ENCODE measurements at places on chromosomes 16 and 17.

DNA sequence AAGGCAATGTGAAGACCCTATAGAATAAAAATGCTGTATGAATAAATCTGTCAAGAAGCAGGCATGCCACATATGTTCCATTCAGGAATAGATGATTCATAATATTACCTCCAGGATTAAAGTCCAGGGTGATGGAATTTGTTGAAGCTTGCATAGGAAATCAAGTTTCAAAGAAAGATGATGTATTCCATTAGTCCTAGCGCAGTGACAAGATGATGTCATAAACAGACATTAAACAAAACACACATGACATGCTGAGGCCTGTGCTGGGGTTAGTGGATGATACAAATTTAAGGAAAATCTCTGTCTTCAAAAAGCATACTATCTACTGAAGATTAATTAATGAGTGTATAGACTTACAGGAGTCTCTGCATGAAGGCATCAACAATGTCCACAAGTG, 1025.2 kb downstream of the CDH11 start:
- DNase-seq, result no peak

GRCh38 chr16:81429045-81429521, 15.5 kb upstream of the CMIP start:
- peak; percentile 38 for DNase-seq

DNA sequence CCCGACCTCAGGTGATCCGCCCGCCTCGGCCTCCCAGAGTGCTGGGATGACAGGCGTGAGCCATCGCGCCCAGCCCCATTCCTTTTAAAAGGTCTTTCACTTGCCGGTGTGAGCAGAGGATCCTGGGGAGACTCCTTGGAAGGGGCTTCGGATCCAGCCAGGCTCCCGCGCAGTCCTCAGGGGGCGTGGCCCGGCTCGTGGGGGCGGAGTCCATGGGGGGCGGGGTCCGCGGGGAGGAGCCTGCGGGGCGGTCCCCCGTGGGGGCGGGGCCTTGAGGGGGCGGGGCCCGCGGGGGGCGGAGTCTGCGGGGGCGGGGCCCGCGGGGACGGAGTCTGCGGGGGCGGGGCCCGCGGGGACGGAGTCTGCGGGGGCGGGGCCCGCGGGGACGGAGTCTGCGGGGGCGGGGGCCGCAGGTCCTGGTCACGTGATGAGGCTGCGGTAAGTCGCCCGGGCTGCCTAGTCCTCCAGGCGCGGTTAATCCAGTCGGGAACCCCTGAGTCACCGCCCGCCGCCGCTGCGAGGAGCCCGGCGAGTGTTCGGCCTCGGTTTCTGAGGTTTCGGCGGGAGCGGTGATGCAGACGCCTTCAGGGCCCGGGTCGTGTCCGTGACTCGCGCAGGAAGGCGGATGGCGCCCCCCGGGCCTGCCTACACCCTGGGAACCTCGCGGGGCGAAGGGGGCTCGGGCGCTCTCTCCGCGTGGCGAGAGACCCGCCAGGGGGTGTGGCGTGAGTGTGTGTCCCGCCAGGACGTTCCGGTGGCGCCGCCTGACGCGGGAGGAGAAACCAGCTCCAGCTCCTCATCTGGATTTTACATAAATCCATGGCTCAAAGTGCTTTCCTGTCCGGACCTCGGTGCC, 23.6 kb upstream of the ABR start:
- peak; percentile 36 for DNase-seq

DNA sequence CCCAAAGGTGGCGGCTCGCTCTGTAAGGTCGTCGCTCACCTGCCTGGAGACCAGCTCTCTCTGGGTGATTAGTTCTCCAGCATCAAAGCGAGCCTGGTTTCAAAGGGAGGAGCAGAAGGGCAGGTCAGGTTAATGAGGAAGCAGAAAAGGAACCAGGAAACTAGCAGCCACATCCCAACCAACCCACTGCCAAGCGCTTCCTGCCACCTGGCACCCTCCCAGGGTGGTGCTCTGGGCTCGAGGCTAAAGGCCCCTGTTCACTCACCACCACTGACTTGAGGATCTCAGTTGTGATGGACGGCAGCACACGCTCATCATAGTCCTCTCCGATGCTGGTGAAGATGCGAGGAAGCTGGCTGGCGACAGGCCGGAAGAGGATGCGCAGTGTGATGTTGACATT, 5.6 kb downstream of the PHB1 start:
- DNase-seq, result no peak

DNA sequence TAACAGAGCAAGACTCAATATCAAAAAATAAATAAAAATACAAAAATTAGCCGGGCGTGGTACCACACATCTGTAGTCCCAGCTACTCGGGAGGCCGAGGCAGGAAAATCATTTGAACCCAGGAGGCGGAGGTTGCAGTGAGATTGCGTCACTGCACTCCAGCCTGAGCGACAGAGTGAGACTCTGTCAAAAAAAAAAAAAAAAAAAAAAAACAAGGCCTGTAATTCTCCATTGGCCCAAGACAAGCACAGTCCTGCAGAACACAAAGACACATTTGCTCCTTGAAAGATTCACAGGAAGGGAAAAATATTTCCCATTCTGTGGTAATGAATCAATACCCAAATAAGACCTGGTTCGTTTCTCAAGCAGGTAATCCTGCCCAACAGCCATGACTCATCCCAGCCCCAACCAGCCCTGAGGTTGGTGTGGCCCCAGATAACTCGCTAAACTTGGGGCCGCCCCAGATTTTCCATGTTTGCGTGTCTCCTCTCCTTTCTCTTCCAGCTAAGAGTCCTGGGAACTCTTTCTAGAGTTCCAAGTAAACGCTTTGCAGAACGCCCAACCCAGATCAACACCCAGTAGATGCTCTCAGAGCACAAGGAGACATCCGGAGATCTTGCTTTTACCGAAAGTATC, 40.3 kb upstream of the SNN start:
- no peak for DNase-seq

GRCh38 chr16:82881516-82881915, 254.7 kb downstream of the CDH13 start:
- no peak for DNase-seq

Measured in naive B cell (primary cell).